Gastroesophageal sphincter (tissue), 4 donors: ENCODE measurements at places on chromosomes 1 and 21. TPM values are rescaled to one million over a fixed set of nuclear protein-coding genes. Genes with fewer than 3 reads are reported as not detected.

SERBP1 gene
- total RNA-seq: 254 TPM

OR2G6 gene
- not detected for total RNA-seq

PTPRC gene
- total RNA-seq: 5.0 TPM

PTGS2 gene
- 12.9 TPM for total RNA-seq

KCNN3 gene
- total RNA-seq: 13.7 TPM

PRPF38B gene
- total RNA-seq: 29.3 TPM

KRTAP7-1 gene
- total RNA-seq: not detected

CZIB gene
- 58.8 TPM for total RNA-seq

GJB3 gene
- 1.1 TPM for total RNA-seq

OR6K3 gene
- total RNA-seq: 0.35 TPM

OR2T33 gene
- not detected for total RNA-seq
